ENCODE measurements at places on chromosomes 12 and 14.

GRCh38 chr12:19998411-19998810 lies 369.9 kb upstream of the PDE3A start:
- DNase-seq: no peak

- DNase-seq: no peak
These were observed 117.3 kb upstream of the MYF6 start for GRCh38 chr12:80590085-80590484.

GRCh38 chr12:115146453-115146852 lies 462.5 kb upstream of the TBX3 start:
- DNase-seq: no peak

GRCh38 chr14:81122326-81122725 lies 98.4 kb downstream of the GTF2A1 start:
- DNase-seq: no peak

DNA sequence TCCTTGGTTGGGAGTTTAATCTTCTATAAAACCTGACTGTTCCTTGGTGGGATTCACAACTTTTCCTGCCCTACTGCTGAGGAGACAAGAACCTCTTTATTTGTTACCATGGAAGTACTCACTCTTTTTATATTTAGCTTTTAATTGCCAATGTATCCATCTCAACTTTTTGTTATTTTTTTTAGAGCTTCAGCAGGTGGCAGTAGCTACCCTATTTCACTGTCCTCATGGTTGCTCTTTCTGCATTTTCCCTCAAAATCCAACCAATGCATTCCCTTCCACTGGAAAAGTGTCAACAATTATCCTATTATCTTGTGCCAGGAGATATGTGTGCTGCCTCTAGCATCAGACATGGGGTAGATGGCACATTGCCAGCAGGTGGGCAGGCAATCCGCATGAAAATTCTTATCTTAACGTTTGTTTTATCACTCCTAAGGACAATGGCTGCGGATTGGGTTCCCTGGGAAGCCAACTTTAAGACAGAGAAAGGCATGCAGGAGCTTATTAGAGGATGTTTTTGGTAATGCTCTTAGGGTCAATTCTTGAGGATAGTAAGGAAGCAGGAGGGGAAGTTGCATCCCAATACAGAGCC lies 406.4 kb downstream of the SNAPC1 start:
- DNase-seq: no peak

DNA sequence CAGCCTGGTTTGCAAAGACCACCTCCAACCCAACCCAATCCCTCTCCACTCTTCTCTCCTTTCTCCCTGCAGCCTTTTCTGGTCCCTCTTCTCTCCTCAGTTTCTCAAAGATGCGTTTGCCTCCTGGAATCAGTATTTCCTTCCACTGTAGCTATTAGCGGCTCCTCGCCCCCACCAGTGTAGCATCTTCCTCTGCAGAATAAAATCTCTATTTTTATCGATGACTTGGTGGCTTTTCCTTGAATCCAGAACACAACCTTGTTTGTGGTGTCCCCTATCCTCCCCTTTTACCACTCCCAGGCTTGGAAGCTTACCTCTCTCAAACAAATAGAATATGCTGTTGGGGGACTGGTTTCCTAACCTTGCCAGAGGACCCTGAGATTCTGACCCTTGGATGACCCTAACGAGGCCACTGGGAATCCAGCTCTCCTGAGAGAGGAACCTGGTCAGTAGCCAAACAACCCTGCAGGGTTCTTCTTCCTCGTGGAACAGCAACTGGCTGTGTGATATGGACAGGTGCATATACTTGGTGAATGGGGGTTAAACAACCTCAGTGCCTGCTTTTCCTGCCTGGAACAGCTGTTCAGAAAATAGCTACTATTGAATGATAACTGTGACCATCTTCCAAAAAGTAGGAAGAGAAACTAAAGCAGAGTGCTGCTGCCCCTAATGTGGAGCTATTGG lies 4.4 kb downstream of the WNT1 start:
- no peak for DNase-seq

GRCh38 chr12:65266408-65266807 lies 12.1 kb upstream of the MSRB3 start:
- DNase-seq: no peak

GRCh38 chr12:34305176-34305575 lies 282.9 kb downstream of the ALG10 start:
- DNase-seq: no peak

DNA sequence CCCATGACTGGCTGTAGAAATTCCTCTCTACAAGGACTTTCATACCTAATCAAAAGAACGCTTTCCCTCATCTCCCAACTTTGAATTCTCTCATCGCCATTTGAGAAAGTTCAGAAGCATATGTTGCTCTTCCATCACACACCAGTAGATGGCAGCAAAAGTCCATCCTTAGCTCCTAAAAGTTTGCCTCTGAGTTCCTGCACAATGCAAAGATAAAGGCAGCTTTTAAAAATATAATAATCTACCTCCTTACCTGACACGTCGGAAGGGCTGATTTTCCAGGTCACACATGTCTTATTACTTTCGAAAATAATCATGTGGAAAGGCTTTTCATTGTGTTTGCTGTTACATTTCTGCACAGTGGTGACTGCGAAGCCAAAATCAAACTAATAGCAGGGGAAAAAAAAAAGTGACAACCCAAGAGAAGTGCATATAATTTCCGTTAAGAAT lies 456.7 kb upstream of the SEL1L start:
- DNase-seq: no peak

GRCh38 chr12:50665609-50666008 lies 98.3 kb upstream of the ATF1 start:
- no peak for DNase-seq
